ENCODE measurements at places on chromosomes 6 and 20. TPM values are rescaled to one million over a fixed set of nuclear protein-coding genes. Genes with fewer than 3 reads are reported as not detected.

- peak; percentile 95 for DNase-seq
Observed at GRCh38 chr6:30646450-30647241, at the start of gene C6orf136. C6orf136 (plus strand) TSS chr6:30647133; CDS start chr6:30647232, 99 bp downstream.

GRCh38 chr20:17298171-17298570 lies 71.3 kb downstream of the PCSK2 start:
- no peak for DNase-seq

GRCh38 chr20:37948956-37949355 lies 46.0 kb downstream of the VSTM2L start:
- no peak for DNase-seq

GRCh38 chr20:46171909-46172308 lies 53.8 kb downstream of the CD40 start:
- DNase-seq = no peak

GRCh38 chr6:17081273-17081672 lies 20.6 kb upstream of the STMND1 start:
- no peak for DNase-seq

DNA sequence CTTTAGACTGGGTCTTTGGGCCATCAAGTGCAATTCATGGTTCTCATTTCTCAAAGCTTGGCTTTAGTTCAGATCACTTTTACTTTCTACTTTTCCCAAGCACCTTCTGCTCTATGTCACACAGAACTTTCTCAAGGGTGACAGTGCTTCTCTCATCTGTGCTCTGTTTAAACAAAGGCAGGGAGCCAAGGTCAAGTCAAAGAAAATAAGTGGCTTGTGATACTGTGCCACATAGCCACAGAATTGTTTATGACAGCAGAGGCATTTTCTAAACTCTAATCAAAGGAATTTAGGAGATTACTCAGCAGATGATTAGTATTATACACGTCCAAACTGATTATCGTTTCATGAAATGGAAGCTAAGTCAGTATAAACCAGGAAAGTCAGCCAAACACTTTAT lies 348.0 kb downstream of the HDGFL1 start:
- DNase-seq = no peak

DNA sequence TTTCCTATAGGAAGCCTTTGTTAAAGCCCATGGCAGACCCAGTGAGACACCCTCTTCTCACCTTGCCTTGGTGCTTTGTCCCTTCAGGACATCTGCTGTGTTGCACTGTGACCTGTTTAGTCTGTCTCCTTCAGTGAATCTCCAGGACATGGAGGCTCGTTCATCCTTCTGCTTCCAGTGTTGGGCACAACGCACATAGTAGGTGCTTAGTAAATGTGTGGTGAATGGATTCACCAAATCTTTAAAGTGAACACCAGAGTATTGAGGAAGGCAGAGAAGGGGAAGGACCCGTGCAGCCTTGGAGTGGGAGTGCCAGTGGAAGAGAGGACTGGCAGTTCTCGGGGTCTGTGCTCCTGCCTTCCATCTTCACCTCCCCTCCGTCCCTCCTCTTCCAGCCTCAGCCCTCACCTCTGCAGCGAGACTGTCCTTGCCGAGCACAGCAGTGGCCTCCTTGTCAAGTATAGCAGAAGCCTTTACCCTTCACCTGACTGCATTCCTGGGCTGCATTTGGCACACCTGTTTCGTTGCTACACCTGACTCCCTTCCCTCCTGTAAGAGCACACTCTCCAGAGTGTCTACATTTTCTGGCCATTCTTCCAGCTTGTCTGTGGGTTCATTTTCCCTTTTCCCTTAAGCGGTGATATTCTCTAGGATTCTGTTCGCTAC lies 49.2 kb downstream of the ARID1B start:
- DNase-seq = no peak

LRP11 gene
- 0.75 TPM for total RNA-seq

NEURL2 gene
- total RNA-seq = 1.5 TPM

TMEM244 gene
- total RNA-seq = not detected
